ENCODE measurements at places on chromosomes 2 and 18.

DNA sequence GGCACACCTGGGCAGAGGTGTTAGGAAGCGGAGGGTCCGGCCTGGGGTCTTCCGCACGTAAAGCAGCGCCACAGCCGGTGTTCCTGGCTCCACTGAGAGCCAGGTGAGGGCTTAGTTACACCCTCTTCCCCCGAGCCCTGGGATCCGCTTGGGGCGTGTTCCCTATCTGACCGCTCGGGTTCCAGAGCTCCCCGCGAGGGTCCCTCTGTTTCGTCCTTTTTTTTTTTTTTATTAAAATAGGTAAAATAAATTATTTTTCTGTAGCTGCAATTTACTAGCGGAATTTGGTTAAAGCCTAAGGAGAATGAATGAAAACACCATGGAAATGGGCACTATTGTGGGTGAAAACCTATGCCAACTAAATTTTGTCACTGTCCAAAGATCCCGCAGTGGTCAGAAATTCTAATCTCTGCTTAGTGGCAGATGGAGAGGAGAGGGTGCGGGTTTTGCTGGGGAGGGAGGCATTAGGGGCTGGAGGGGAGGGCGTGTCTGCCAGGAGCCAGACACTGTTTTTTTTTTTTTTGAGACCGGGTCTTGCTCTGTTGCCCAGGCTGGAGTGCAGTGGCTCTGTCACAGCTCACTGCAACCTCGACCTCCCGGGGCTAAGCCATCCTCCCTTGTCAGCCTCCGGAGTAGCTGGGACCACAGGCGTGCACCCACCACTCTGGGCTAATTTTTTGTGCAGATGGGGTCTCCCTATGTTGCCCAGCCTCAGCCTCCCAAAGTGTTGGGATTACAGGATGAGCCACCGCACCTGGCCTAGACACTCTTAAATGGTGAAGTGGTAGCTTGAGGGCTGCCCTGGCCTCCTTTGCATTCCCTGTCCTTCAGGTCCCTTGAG is 834 bp downstream of the PDCL3 start:
- DNase-seq: no peak

DNA sequence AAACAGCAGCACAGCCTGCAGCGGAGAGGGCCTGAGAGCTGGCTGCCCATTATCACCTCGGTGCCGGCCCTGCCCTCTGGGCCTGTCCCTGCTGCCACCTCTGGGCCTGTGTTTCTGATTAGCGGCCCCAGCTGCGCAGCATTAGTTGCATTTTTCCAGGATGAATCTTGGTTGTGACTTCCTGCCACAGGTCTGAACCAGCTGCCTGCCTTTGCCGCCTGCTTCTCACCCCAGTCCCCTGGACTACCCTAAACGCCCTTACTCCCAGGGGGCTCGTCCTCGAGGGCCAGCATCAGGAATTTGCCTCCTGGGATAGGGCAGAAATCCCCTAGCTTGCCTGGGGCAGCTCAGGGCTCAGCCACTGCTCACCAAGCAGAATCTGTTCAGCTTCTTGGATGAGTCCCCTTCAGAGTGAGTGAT is 342.8 kb downstream of the DYSF start:
- DNase-seq: no peak

DNA sequence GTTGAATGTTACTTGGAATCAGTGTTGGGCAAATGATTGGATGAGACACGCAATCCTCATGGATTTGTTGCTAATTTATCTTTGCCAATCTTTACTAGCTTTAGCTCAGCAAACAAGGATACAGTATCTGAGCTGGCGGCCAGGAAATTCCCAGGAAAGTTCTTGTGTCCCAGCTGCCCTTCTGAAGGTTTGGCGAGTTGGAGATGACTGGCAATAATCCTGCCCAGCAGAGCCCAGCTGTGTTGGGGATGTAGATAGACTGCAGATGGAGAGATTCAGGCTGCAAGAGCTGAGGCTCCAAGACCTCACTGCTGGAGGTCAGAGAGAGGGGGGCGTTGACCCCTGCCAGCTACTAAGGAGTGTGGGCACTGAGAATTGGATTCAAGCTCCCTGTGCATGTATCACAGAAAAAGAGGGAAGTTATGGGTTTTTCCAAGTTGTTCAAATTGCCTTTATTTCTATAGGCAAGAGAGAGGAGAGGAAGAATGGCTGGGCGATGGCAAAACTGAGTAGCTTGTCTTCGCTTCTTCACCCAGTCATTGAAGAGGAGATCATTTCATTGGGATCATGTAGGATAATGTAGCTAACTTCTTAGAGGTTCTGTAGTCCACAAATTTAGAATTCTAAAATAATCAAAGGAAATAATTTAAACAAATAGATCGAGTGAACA is 506.8 kb upstream of the LRATD1 start:
- no peak for DNase-seq

DNA sequence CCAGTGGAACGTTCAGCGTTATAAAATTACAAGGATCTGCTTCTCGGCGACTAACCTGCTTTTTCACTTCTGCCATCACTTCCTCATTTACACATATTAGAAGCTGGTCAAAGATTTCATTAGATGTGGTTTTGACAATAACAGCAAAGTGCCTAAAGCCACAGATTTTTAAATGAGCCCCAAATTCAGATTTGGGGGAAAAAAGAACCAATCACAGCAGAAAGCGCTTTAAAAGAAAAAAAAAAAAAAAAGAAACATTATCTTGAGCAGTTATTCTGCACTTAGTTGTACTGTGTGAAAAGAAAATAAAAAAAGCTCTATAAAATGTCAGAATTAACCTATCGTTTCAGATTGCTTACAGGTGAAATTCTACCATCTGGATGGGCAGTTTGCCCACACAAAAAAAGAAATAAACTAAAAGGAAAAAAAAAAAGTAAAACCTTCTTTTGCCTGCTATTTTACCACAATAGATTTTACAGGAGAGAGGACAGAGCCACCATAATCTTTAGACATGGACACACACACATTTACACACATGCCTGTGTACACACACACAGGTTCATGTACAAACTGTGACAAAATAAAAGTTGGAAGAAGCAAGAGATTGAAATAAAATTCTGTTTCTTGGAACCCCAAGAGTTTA is 167.2 kb downstream of the TCF4 start:
- no peak for DNase-seq

- no peak for DNase-seq
These were observed 19.9 kb upstream of the ENOSF1 start for GRCh38 chr18:732371-732770.

- peak; percentile 39 for DNase-seq
These were observed 31.8 kb upstream of the INPP4A start for GRCh38 chr2:98412751-98413458.

DNA sequence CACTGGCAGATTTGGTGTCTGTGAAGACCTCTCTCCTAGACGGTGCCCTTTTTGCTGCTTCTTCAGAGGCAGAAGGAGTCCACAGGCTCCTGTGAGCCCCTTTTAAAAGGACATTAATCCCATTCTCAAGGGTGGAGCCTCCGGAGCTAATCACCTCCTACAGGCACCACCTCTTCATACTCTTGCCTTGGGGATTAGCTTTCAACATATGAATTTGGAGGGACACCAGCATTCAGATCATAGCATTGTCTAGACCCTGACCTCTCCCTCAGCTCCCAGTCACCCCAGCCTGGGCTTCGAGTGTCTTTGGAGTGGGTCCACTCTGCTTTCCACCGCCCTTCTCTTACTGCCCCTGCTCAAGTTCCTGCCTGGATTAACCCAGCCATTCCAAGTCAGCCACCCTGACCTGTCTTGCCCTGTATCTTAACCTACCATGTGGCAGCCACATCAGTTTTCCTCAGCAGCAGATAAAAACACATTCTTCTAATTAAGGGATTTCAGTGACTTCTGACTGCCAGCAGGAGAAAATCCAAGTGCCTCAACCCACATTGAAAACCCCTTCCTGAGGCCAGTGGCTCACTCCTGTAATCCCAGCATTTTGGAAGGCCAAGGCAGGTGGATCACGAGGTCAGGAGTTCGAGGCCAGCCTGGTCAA is 6.1 kb upstream of the NCL start:
- DNase-seq: no peak

DNA sequence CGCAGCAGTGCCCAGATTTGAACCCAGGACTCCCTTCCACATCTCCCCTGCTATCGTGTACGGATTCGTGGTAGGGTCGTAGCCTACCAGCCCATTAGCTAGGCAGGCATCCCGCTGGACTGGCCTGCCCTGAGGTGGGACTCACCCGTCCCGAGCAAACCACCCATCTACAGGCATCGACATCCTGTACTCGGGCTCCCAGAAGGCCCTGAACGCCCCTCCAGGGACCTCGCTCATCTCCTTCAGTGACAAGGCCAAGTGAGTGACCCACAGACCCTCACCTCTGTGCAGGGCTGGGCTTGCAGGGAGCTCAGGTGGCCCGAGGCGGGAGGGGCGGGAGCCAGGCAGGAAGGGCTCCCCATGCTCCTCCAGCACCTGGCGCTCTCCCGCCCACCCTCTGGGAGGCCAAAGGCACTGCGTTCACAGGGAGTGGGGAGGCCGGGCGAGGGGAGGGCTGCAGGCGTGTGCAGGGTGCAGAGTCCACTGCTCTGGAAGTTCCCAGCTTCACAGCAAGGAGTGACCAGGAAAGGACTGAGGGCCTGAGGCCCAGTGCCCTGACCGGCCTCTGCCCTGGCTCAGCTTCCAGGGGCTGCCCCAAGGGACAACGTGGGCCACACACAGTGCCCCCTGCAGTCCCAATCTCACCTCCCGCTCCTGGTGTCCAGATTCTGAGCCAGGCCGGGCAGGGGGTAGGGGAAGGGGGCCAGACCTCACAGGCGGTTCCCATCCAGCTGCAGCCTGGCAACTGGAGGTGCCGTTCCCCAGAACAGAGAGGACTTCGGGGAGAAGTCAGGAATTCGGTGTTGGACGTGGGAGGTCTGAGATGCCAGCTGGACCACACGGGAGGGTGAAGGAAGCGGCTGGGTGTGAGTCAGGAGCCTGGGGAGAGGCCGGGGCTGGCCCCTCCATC is 5.4 kb downstream of the AGXT start:
- no peak for DNase-seq

GRCh38 chr18:61845197-61845596 is 47.6 kb downstream of the RNF152 start:
- no peak for DNase-seq

GRCh38 chr2:20465716-20466394 is 19.0 kb downstream of the RHOB start:
- DNase-seq: peak; percentile 74

GRCh38 chr18:44197832-44198611 is 482.7 kb upstream of the SETBP1 start:
- DNase-seq: no peak

DNA sequence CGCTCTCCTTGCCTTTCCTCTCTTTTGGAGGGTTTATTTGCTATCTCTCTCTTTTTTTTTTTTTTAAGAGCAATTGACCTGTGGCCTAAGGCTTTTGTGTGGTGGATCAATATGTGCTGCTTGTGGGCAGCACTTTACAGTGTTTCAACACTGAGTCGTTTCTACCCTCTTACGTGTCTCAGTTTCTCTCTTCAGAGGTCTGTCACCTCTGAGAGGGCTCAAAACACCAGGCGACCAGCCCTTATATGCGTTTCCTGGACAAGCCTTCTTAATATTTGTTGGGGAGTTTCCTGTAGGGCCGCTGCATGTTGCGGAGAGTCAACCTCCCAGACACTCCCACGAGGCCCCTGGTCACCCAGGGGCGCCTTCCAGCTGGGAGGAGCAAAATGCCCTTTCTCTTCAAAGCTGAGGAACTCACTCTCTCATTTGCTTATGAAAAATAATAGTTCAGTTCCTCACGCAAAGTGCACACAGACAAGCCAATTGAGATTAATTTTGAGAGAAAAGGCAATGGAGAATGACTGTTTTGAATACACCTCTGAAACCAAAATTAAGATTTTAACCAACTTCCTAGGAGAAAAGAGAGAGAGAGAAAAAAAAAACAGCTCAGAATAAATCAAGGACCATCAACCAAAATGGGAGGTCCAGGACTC is 96.3 kb upstream of the B3GNT2 start:
- no peak for DNase-seq

DNA sequence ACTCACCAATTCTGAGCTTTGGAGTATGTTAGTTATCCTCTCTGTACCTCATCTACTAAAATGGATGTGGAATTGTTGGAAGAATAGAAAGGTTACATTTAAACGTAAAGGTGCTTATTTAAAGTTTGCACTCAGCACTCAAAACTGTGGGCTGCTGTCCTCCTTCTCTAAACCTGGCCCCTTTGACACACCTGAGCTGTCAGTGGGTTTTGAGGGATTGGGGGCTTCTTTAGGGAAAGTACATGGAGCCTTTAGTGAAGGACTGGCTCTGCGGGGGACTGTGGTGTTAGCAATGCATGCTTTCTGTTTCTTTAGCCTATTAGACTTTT is 47.2 kb downstream of the TET3 start:
- no peak for DNase-seq

DNA sequence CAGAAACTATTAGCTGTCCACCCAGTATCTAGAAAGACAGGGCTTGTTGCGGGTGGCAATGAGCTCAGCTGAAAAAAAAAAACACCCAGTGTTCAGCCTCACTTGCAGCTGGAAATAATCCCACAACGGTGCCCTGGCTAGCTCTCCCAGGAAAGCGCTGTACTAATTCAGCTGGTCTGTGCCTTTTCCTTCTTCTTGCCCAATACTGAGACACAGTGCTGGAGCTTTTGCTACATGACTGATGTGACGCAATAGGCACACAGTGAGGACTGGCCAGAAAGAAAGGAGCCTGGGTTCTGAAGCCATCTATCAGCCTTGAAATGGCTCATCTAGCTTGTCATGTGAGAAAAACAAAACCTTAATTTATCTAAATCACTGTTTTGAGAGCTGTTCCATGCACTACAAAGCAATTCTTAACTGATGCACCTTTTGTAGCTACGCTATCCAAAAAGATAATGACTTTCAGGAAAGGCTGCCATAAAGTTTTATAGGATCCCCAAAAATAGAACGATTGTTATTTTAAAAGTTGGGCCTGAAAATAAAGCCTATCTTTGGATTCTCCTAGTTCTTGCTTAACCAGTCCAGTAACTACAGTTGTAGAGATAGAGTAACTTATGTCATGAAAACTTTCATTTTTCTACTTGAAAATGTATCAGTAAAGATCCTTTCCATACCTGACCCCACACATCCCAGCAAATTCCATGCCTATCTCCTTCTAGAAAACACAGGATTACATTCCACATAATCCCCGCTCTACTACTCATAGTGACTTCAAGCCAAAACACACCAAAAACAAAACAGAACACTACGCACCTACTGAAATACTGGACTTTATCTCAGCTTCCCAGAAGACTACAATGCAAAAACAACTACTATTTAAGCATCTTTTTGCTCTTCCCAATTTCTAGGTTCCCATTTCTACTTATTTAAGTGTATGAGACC is 15.9 kb downstream of the KIDINS220 start:
- no peak for DNase-seq

- DNase-seq: no peak
These were observed 131.2 kb downstream of the WDSUB1 start for GRCh38 chr2:159155320-159155719.

DNA sequence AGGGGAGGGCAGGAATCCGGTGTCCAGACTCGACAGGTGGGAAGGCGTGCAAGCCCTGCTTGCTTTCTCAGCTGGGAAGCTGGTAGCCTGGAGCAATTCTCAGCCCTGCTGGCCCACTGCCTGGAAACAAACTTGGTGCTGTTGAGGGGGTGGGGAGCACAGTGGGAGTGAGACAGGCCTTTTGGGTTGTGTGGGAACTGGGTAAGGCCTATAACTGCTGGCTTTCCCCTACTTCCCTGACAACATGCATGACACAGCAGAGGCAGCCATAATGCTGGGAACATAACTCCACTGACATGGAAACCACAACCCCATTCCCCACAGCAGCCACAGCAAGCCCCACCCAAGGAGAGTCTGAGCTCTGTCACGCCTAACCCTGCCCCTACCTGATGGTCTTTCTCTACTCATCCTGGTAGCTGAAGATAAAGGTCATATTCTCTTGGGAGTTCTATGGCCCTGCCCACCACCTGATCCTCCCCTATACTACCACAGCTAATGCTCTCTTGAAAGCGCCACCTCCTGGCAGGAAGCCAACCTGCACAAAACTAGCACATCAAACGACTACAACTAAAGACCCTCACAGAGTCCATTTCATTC is 122.9 kb upstream of the ACVR1C start:
- DNase-seq: no peak

Measured in NCI-H2029 (cell line).